Endothelial cell of umbilical vein (primary cell): ENCODE measurements at places on chromosomes 6 and 20.

DNA sequence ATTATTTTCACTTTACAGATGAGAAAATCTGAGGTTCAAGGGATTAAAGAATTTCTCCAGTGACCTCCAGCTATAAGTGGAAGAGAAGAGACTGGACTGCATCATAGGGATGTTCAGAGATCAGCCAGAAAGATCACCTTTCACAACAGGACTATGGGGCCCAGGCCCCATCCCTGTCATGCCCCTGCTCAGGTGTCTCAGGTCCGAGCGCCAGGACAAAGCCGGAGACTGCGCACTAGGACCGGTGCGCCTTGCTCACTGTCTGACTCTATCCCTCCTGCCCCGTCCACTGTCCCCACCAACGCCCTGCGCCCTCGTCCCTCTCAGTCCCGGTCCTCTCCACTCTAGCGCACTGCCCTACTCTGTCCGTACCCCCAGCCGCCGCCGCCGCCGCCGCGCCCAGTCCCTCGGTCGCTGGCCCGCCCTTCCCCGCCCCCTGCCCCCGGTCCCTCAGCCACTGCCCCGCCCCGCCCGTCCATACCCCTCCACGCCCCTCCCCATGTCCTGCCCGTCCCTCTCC is 521 bp upstream of the RAD21L1 start:
- H3K27ac ChIP-seq = no peak overlapping the region
- H3K4me1 ChIP-seq = peaks cover 6% of the 10 kb centered on the region
- peak; percentile 48 for DNase-seq
- H3K36me3 ChIP-seq = no peaks in the 10 kb centered on the region

GRCh38 chr20:62179162-62179504 is 3.7 kb upstream of the MTG2 start:
- peaks cover 11% of the 10 kb centered on the region for H3K4me1 ChIP-seq
- H3K27me3 ChIP-seq = no peaks in the 10 kb centered on the region
- H3K36me3 ChIP-seq = peaks cover 2% of the 10 kb centered on the region
- H3K27ac ChIP-seq = no peak overlapping the region

DNA sequence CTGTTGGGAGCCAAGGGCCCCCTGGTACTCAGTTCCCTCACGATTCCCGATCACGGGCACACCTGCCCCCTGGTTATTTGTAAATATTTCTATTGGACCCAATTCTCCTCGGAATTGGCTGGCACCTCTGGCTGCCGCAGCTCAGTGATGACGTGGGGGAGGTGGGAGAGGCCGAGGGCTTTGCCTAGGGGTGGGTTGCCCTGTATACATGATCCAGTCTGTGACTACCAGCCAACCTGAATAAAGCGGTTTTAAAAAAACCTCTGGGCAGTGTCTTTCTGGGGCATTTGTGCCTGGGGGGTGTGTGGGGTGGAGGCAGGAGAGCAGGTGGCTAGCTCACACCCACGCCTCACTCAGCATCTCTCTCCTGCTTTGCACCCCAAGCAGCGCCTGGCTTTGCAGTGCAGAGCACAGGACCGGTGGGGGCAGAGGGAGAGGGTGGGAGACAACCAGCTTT is 42.2 kb downstream of the VSTM2L start:
- no peak overlapping the region for H3K27ac ChIP-seq
- DNase-seq = no peak
- H3K27me3 ChIP-seq = no peaks in the 10 kb centered on the region
- H3K4me3 ChIP-seq = no peak overlapping the region
- no peaks in the 10 kb centered on the region for H3K4me1 ChIP-seq

GRCh38 chr20:47354464-47354713 is 2.1 kb downstream of the ZMYND8 start:
- no peak for DNase-seq
- H3K27me3 ChIP-seq = no peaks in the 10 kb centered on the region
- H3K27ac ChIP-seq = peak overlapping the region; percentile 97
- H3K4me3 ChIP-seq = peak overlapping the region; percentile 82
- no peaks in the 10 kb centered on the region for H3K36me3 ChIP-seq
